ENCODE measurements at places on chromosomes 7 and 10.

- no peak for DNase-seq
These were observed 752.6 kb upstream of the PHF14 start for GRCh38 chr7:10221084-10221483.

DNA sequence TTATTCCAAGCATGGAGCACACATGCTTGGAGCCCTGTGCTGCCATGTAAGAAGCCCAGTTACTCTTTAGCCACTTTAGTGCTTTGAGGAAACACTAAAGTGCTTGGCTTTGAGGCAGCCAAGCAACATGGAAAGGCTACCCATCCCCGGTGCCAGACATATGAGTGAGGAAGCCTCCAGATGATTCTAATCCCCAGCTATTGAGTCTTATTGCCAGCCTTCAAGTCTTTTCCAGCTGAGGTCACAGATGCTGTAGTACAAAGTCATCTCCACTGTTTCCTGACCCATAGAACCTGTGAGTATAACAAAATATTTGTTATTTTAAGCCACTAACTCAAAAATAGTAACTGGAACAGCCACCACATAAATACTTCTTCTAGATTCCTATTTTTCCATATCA is 91.4 kb upstream of the CYP26C1 start:
- no peak for DNase-seq

DNA sequence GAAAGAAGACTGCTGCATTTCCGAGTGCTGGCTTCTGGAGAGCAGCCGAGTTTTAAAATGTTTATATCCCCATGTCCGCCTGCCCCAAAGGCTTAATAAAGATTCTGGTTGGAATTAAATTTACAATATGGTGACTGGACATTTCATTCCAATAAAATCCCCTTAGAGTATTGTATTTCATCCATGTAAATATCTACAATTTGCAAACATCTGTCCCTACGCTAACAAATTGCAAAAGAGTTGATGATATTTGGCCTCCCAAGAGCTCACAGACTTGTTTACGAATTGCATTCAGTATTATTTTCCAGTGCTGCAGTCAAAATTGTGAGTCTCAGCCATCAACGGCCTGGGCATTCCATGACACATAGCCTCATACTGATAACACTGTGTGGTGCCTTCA is 50.1 kb downstream of the PLEKHS1 start:
- no peak for DNase-seq

GRCh38 chr7:105496521-105496920 is 25.6 kb downstream of the PUS7 start:
- DNase-seq: no peak

GRCh38 chr10:92756201-92757065 is 66.7 kb downstream of the HHEX start:
- no peak for DNase-seq

DNA sequence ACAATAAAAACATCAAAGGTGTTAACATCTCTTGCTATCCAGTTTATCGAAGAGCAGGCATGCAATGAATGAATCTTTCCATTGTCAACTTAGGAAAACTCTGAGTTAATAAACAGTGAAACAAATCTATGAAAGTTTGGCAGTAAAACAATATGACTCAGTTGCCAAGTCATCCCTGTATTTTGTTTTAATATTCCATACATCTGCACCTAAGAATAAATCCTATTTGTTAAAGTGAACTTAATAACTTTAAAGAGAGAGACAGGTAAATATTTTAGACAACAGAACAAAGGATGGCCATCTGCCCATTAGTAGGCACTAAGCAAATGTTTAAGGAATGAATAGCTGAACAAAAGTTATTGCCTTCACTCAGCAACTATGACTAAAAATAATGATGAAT is 700.5 kb upstream of the CELF2 start:
- DNase-seq: no peak

- no peak for DNase-seq
These were observed 1.1 kb upstream of the SEC31B start for GRCh38 chr10:100520811-100521210.

GRCh38 chr7:134278502-134279153 is 38.1 kb downstream of the SLC35B4 start:
- DNase-seq: no peak

DNA sequence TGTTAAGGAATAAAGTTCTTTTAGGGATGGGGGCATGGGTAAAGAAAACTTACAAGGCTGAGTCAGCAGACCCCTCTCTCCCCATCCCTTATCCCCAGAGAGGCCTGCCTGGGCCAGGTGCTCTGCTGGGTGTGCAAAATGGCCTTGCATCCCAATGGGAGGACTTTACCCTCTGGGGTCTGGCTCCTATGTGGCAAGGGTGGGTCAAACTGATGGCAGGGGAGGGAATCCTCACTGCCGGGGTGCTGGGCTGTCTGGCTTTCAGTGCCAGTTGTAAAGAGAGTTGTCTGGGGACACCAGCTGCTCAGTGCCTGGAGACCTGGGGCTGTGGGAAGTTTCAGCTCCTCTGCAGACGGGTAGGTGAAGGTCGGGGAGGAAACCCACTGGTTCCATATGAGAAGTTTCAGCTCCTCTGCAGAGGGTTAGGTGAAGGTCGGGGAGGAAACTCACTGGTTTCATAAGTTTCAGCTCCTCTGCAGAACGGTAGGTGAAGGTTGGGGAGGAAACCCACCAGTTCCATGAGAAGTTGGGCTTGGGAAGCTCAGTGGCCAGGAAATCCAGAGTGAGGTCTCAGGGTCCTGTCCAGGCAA is 127.2 kb upstream of the PODXL start:
- no peak for DNase-seq

DNA sequence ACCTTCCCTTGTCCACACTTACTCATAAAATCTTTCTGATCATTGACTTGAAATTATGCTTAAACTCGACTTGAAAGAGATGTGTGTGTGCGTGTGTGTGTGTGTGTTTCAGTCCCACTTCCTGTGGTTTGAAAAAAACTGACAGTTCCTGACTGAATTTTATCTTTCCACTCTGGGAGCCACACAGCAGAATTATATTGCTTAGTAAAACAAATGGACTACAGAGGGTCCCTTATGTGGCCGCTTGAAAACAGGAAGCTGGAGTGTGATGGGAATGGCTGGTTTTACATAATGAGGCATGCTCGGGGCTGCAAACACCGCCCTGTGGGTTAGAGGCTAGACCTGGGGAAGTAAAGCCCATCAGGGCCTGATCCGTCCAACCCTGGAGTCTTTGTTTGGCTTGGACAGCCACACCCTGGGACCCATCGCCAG is 54.8 kb downstream of the LYZL1 start:
- no peak for DNase-seq

GRCh38 chr7:76187272-76187671 is 14.4 kb upstream of the SRRM3 start:
- DNase-seq: no peak

- no peak for DNase-seq
These were observed 82.2 kb downstream of the MRPL32 start for GRCh38 chr7:43014406-43014805.

DNA sequence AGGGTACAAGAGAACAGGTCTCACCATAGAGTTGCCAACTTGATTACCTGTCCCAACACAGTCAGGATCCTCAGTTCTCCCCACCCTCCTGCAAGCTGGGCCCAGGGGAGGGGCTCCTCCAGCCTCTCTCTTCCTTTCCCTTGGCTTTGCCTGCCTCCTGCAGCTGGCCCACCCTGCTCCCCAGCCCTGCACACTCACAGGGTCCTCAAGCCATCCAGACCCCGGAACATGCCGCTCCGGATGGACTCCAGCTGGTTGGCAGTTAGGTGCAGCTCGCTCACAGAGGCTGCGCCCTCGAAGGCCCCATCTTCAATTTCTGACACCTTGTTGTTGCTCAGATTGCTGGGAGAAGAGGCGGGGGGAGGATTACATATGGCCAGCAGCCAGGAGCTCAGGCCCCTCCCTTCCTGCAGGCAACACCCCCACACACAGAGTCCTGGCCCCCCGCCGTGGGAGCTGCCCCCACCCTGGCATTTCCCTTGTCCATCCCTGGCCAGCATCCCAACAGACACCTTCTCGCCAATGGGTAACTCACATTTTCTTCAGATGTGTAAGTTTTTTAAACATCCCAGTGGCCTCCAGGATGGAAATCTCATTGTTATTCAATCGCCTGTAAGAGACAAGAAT is 139.2 kb downstream of the SLIT1 start:
- DNase-seq: no peak

GRCh38 chr10:79101560-79102497 is 33.1 kb downstream of the ZMIZ1 start:
- DNase-seq: no peak

GRCh38 chr7:138776166-138776833 is 21.5 kb upstream of the TMEM213 start:
- no peak for DNase-seq

DNA sequence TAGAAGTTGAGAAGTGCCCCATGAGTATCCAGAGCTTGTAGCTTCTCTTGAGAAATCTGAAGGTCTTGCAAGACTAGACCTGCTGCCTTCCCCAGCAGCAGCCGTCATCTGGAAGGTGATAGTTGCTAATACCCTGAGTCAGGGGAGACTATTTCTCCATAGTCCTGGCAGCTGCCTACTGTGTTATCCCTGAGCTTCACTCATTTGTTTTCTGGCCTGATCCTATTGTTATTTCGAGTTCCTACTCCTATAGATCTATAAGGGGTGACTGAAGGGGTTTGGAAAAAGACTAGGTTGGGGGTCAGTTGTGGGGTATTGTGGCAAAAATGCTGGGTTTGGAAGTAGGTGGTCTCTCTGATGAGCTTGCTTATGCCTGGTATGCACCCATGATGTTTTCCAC is 297.8 kb downstream of the CNTNAP2 start:
- DNase-seq: no peak

- DNase-seq: no peak
These were observed 184.4 kb downstream of the MACC1 start for GRCh38 chr7:20032741-20033140.

- no peak for DNase-seq
These were observed 476.9 kb downstream of the KCNMA1 start for GRCh38 chr10:77160679-77161078.

- DNase-seq: no peak
These were observed 738.0 kb upstream of the GALNT17 start for GRCh38 chr7:70393956-70394355.

DNA sequence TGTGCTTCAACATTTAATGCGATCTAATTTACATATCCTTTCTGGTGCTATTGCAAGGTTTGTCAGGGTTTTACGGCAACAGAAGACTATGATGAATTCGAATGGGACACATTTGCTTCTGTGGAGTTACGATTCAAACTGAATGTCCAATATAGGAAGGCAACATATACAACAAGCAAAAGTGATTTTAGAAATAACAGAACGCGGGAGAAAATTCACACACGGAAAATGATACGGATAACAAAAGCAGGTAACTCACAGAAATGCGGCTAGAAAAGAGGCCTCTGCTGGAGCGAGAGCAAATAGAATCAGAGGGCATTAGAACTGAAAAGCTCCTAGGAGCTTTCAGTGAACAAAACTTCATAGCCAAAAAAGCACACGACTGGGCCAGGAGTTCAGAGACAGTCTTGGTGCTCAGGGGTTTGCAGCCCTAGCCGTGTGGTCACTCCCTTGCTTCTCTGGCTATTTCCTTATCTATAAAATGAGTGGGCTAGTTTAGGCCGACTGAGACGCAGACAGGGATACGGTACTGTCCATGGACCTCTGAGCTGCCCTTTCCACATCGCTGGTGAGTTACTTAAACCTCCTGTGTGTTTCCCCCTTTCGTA is 557 bp upstream of the TAX1BP1 start:
- DNase-seq: no peak

- no peak for DNase-seq
These were observed 187.0 kb upstream of the CCDC6 start for GRCh38 chr10:60093317-60093716.

All from CD4-positive, alpha-beta memory T cell (primary cell).